ENCODE measurements at places on chromosomes 5 and 9.

GRCh38 chr9:23638011-23638410 lies 188.0 kb downstream of the ELAVL2 start:
- DNase-seq = no peak

DNA sequence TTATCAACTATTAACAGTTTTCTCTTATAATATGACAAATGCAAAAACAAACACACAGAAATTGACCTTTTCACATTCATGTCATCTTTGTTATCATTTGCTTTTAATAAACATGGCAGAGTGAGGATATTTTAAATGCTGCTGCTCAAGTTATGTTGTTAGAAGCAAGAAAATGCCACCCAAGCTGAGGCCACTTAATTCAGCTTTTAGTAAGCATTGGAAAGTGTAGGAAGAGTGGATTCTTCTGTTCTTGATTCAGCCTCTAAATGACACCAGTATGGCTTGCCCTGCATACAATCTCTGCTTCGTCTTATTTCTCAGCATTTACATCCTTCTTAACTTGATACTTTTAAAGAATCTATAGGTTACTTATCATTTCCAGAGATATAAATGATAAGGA lies 420.4 kb upstream of the POU5F2 start:
- no peak for DNase-seq

DNA sequence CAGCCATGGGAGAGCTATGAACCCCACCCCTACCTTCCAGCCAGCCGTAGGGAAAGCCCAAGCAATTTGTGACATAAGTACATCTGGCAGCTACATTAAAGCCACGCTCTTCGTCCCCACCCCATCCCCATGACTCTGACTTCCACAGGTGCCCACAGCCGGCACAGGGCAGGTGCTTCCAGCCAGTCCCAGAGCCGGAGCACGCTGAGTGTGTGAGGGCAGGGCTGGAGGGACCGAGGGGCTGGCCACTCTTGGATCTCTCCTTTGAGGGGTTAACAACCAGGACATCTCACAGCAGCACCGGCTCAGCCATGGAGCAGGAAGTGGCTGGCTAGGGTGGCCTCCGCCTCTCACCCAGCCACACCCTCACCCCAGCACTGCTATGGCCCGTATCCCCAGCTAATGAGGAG lies 2.4 kb upstream of the FAM78A start:
- no peak for DNase-seq

DNA sequence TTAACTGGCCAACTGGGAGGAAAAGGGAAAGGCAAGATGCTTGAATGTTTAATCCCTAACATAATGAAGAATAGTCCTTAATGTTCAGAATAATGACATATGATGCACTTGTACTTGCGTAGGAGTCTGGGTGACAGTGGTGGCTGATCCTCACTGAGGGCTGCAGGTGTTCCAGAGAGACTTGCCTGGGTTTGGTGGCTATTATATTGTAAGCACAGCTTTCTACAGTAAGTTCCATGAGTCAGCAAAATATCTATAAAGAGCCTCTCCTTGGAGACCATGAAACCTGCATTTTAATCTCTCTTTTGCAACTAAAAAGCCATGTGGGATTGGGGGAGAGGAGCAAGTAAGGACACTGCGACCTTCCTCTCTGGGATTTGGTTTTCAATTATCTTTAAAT lies 1.9 kb upstream of the NPR2 start:
- no peak for DNase-seq

DNA sequence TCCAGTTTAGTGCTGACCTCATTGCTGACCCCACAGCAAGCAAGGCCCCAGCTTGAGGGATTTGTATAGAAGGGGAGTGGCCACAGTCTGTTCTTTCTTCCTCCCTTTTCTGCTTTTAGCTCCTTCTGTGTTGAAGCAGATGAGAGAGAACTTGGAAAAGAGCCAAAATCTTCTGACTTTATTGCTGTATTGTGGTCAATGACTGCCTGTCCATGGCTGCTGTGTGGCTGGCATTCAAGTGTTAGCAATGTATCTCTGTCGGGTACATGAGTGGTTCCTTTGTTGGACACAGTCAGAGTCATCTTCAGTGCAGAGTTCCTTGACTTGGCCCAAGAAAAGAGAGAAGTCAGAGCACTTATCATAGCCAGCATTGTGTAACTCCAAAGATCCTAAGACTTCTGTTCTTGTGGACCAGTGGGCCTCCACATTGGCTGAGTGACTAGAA lies 154.1 kb downstream of the LRRC70 start:
- no peak for DNase-seq

DNA sequence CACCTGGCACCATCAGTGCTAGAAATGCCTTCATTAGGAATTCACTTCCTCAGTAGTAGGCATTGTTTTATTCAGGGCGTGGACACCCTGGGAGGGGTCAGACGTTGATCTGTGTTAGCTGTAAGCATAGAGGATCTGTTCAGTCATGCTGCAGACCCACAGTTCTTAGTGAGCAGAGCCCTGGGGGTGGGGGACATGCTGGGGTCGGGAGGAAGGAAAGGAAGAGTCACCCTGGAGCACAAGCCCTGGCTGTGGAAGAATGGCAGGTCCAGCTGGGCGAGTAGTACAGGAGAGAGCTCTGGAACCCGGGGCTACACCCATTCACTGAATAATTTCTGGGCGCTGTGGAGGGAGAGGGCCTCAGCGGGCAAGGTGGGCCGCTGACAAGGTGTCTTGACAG lies 172.5 kb downstream of the FSTL4 start:
- DNase-seq = no peak

GRCh38 chr5:122014236-122014935 lies 52.6 kb downstream of the SRFBP1 start:
- no peak for DNase-seq

DNA sequence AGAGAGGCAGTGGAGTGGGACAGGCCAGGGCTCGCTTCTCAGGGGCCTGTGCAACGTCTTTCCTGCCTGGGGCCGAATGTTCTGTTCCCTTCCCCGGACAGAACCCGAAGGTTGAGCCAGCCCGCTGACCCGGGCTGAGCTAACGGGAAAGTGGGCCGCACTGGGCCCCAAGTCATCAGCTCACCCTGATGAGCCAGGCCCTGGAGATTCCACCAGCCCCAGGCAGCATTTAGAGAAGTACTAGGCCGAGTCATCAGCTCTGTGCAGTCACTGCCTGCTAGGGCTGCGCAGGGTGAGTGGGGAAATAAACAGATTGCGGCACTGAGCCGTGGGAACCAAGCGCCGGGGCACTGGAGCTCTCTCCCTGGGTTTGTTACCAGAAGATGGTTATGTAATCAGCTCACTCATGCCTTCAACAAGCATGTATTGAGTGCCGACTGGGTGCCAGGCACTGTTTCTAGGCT lies 29.1 kb upstream of the DUSP1 start:
- no peak for DNase-seq

- no peak for DNase-seq
These were observed 37.6 kb downstream of the C9orf57 start for GRCh38 chr9:72022841-72023240.

GRCh38 chr9:107946364-107947141 lies 457.0 kb upstream of the KLF4 start:
- no peak for DNase-seq

GRCh38 chr5:106865279-106865678 lies 805.5 kb downstream of the EFNA5 start:
- DNase-seq = no peak

- DNase-seq = no peak
These were observed 132.2 kb upstream of the ASTN2 start for GRCh38 chr9:117546894-117547678.

GRCh38 chr9:131078427-131079366 lies 17.6 kb upstream of the AIF1L start:
- no peak for DNase-seq

- DNase-seq = no peak
These were observed 64.9 kb downstream of the CCNH start for GRCh38 chr5:87347841-87348240.

GRCh38 chr9:4762886-4763541 lies 22.0 kb upstream of the AK3 start:
- DNase-seq = no peak

- no peak for DNase-seq
These were observed 4.4 kb downstream of the ST8SIA4 start for GRCh38 chr5:100898504-100899346.

DNA sequence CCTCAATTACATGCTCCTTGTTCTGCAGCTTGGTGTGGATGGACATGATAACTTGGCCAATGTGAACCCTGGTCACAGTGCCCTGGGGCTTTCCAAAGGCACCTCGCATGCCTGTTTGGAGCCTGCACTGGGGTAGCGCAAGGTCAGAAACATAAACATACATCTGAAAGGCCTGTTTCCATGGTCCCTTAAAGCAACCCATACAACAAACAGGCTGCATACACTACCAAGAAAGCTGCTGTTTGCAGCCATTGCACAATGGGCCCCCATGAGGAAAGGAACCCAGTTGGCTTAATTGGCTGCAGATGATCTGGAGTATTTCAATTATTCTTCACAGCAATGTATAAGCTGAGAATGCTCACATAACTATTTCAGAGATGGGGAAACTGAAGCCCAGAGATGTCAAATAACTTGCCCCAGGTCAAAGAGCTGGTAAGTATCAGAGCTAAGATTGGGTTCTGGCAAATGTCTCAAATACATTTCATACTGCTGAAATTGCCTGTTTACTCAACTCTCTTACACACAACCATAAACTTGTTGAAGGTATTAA lies 233.9 kb downstream of the ASTN2 start:
- DNase-seq = no peak

DNA sequence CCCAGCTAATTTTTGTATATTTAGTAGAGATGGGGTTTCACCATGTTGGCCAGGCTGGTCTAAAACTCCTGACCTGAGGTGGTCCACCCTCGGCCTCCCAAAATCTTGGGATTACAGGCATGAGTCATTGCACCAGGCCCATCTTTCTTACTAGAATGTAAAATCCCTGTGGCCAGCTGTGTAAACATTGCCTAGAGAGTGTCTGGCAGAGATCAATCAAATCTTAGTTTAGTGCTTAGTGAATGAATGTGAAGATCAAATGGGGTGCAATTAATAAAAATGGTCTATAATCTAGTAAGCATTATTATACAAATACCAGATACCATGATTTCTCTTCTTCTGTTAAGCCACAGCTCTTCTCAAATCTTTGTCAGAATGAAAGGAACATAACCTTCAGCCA lies 289.9 kb downstream of the KCTD16 start:
- DNase-seq = no peak

- DNase-seq = no peak
These were observed 48.4 kb upstream of the MAP3K1 start for GRCh38 chr5:56766926-56767325.

GRCh38 chr5:59328709-59329296 lies 564.7 kb downstream of the PDE4D start:
- DNase-seq = no peak

DNA sequence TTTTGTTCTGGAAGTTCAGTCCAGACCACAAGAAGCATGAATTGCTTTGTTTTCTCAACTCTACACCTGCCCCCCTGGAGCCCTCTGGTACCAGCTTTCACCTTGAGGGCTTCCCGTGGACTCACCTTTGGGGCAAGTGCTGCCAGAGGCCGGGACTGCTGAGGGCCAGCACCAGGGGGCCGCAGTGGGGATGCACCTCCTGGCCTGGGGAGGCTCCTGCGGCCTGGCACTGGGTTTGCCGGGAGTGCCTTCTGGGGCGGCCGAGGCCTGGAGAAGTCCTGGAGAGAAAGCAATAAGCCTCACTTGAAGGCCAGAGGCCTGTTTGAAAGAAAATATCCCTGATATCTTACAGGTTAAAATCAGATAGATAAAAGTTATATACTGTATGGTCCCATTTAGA lies 21.7 kb downstream of the NIPAL4 start:
- DNase-seq = no peak

GRCh38 chr9:126154182-126154827 lies 172.3 kb upstream of the MVB12B start:
- no peak for DNase-seq

- DNase-seq = no peak
These were observed 4.7 kb downstream of the AK8 start for GRCh38 chr9:132873403-132873802.

GRCh38 chr9:4077499-4078102 lies 222.3 kb downstream of the GLIS3 start:
- DNase-seq = no peak

All from activated CD4-positive, alpha-beta T cell treated with anti-CD3 and anti-CD28 coated beads for 1 hour (primary cell).